ENCODE measurements at places on chromosomes 7 and 10.
A peak's percentile ranks its signal among the peaks of the same experiment; 100 is the strongest.

GRCh38 chr7:29557954-29558353 lies 5.7 kb upstream of the PRR15 start:
- DNase-seq: no peak

GRCh38 chr10:99809931-99810615 lies 27.6 kb downstream of the ABCC2 start:
- DNase-seq: peak; percentile 47

- no peak for DNase-seq
Measured at GRCh38 chr7:35524112-35524804, 170.7 kb downstream of the HERPUD2 start.

- DNase-seq: no peak
Measured at GRCh38 chr10:11510736-11511135, 100.7 kb downstream of the USP6NL start.

- DNase-seq: no peak
Measured at GRCh38 chr7:154684666-154685563, 318.0 kb downstream of the PAXIP1 start.

DNA sequence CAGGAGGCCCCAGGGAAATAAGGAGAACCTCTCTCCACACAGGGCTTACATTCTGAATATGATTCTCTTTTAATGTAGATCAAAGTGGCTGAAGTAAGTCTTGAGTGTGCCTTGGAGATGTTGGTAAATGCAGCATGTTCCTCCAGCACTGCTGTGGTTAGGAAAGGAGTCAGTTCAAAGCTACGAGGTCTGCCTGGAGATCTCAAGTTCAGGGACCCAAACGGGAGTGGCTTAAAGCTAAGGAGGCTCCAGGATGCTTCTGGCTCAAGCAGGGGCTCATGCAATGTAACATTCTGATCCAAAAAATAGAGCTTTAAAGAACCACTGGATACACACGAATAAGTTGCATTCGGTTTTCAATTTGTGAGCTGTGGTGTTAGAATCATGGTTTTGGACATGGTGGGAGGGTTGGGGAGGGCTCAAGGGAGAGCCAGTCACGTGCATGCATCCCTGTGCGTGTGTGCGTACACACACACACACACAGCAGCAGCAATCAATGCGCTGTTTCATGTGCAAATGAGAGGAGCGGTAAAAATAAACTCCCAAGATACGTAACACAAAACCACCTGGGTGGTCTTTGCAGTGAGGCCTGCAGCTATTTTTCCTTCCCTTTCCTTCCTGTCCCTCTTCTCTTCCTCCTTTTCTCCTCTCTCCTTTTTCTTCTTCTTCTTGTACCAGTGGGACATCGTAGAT lies 70.5 kb downstream of the AOAH start:
- no peak for DNase-seq

- DNase-seq: no peak
Measured at GRCh38 chr7:36677769-36678437, 46.4 kb downstream of the AOAH start.

DNA sequence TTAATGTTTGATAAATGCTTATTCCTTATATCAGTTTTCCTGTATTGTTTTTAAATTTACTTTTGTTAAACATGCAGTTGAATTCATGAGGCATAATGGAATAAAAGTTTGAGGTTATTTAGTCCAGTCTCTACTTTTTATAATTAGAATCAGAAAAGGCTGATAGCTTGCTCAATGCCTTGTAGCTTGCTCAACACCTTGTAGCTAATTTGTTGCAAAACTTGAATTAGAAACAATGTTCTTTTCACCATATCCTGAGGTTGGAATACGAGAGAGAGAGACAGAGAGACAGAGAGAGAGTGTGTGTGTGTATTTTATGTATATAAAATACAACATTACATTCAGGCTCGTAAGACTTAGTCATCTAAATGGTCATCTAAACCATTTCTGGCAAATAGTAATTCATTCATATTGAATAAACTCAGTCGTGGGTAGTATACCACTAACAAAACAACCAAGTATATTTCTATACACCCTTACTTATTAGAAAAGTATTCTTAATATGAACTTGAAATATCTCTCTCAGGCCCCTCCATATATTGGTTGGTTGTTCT lies 243.5 kb downstream of the ADK start:
- no peak for DNase-seq

GRCh38 chr10:100710151-100710871 lies 35.1 kb upstream of the PAX2 start:
- DNase-seq: peak; percentile 67

DNA sequence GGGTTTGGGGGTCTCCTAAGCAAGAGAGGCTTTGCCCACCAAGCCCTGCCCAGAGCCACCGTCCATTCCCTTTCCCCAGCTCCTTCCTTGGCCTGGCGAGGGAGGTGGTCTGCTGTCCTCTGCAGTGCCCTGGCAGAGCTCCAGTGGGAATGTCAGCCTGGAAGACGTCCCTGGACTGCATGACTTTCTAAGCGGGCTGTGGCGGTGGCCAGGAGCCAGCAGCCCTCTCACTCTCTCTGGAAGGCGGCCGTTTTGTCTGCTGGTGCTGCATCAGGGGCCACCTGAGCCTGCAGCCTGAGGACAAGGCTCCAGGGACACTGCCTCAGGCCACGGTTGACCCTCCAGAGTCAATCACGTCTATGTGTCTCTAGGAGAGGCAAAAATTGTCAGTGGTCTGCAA lies 271.0 kb downstream of the SKAP2 start:
- peak; percentile 82 for DNase-seq

DNA sequence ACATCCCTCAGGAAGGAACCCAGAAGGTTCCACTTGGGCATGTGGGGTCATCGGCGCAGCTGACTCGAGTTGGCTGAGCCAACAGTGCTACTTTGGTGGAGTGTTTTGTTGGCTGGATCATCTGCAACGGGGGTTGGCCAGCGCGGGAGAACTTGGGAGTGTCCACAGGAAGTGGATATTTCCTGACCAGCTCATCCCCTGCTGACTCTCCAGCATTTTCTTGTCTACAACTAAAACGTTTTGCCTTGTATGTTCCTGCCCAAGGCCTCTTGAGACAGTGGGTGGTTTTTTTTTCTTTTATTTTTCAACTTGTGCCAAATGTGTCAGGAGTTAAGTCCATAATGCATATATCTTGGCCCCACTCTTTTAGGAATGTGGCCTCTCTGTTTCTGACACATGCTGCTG lies 208.6 kb downstream of the ZNF365 start:
- peak; percentile 64 for DNase-seq

DNA sequence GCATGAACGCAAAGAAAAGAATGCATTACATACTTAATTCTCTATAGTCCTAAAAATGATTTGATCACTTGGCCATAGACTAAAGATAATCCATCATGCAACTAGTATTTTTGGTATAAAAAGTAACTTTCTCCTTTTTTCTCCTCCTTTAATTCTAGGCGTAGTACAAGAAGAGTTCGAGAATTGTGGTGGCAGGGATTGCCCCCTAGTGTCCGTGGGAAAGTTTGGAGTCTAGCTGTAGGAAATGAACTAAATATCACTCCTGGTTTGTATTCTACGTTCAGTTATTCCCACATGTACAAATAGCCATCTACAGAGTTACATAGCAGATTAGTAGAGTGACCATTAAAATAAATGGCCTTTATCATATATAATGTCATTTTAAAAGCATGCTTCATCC lies 45.5 kb upstream of the HELLS start:
- no peak for DNase-seq

- DNase-seq: no peak
Measured at GRCh38 chr7:159028508-159029401, 115.9 kb downstream of the VIPR2 start.

DNA sequence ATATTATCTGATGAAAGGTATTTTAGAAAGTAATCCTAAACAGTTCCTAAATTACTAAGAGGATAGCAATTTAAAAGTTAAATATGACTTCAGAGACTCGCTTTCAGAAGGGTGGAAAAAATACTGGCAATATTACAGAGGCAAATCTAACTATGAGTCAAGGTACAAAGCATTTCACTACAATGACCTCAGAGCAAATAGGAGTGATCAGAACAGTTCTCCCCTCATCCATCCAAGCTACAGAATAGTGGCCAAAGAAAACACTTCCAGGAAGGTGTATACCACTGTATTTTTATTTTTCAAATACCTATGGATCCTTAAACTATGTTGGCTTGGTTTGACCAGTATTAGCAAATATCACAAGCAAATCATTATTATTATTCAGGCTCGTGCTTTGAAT lies 112.8 kb upstream of the ODAD2 start:
- DNase-seq: no peak

GRCh38 chr10:114631666-114632417 lies 26.2 kb downstream of the ABLIM1 start:
- DNase-seq: peak; percentile 68

DNA sequence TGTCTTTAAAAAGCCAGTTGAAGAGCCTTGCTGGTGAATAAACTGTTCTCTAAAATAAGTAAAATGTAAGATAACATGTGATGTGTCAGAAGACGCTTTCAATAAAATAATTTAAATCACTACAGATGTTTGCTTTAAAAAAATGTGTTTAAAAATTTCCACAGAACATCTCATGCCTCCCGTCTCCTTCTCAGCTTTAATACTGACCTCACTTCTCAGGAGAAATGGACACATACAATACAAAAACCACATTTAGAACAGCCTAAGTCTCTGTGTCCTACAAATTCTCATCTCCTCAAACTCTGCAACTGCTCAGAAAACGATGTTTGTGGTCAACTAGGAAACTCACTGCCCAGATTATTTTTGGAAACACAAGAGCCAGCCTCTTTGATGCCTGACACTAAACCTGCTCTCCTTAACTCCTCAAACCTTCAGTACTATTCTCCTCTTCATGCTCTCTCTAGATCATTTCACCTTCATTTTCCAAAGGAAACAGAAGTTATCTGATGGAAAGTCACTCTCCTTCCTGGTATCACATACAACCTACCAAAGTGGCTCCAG lies 120.3 kb downstream of the ZNF438 start:
- DNase-seq: no peak

- peak; percentile 5 for DNase-seq
Measured at GRCh38 chr7:138162236-138162635, 86.0 kb downstream of the AKR1D1 start.

DNA sequence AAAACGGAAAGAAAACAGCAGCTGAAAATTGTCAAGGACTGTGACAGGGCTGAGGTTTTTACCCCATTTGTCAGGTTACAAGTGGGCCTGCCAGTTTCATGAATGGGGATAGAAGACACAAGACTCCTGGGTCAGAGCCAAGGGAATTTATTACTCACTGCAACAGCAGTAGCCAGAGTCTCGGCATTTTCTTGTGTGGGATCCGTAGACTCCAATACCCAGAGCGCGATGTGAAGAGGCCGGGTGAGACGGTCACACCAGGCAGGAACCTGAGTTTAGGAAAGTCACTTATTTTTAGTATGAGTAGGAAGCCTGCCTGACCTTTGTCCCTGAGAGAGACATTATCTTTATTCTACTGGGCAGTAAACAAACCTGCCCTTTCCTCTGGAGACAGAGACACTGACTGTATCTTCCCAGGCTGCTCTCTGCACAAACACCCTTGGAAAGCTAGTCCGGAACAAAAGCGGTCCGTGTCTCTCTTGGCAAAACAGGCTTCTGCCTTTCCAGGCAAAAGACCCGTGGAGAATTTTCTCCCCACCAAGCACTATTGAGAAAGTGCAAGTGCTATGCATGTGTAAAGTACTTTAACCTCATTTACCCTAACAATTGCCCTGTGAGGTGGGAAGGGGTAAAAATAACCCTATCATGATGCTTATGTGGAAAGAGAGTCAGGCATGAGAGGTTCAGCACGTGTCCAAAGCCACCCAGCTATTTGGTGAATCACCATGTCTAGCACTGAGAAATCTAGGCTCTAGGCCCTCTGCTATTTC lies 58.4 kb downstream of the JCAD start:
- DNase-seq: no peak

DNA sequence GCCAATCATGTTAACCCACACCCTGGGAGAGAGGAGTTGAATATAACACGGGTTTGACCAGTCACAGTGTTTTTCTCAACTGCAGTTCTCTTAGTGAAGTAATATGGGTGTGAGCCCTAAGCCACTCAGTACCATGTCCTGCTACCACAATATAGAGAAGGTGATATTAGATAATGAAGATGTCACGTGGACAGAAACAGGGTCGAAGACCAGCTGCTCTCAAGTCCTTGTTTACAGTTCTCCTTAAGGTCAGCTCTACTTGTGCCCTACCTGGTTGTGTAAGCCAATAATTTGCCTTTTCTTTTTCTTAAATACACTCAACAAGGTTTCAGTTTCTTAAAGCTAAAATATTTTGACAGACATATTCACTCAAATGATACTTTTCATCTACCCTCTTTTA lies 128.3 kb upstream of the POT1 start:
- DNase-seq: no peak

DNA sequence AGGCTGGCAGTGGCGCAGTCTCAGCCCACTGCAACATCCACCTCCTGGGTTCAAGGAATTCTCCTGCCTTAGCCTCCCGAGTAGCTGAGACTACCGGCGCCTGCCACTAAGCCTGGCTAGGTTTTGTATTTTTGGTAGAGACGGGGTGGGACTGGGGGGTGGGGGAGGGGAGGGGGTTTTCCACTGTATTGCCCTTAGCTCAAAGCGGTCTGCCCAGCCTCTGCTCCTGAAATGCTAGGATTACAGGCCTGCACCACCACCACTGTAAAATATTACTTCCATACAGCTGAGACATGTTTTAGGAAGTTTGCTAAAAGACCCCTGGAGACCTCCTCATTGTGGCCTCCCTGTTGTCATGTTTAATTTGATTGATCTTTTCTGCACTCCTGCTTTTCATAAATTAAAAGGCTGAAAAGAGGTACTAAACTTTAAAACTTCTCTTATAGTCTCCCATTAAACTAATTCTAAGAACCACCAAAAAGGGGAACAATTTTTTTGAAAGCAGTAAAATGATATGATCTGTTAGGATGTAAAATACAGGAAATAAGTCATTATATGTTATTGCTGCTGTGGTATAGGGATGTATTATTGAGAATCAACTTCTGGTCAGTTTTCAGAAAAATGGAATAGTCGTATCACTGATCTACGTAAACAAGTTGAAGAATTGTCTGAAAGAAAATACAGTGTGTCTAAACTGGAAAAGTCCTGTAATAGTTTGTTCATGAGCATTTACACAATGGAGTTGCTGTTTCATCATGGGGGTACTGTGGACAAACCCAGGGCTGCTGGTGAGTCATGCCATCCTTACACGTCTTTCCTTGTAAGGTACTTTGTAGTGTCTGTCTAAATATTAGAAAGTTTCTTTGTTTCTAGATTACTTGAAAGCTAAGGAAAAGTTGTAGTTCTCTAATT lies 72.9 kb upstream of the TMEM248 start:
- no peak for DNase-seq

All from lung (tissue), 17 donors.